Suprapubic skin (tissue), 4 donors: ENCODE measurements at places on chromosomes 4 and X. TPM values are rescaled to one million over a fixed set of nuclear protein-coding genes. Genes with fewer than 3 reads are reported as not detected.

RBM3 gene
- total RNA-seq: 167 TPM

SPOCK3 gene
- total RNA-seq: not detected

- H3K4me1 ChIP-seq: no peaks in the 10 kb centered on the region
- no peak for DNase-seq
- no peaks in the 10 kb centered on the region for H3K36me3 ChIP-seq
These were observed 37.9 kb upstream of the RAP2C start for GRCh38 chrX:132257116-132257515.

- H3K27ac ChIP-seq: no peak overlapping the region
- no peak for DNase-seq
- no peaks in the 10 kb centered on the region for H3K4me1 ChIP-seq
- no peak overlapping the region for H3K4me3 ChIP-seq
These were observed 20.9 kb upstream of the S100G start for GRCh38 chrX:16628946-16629595.

DNA sequence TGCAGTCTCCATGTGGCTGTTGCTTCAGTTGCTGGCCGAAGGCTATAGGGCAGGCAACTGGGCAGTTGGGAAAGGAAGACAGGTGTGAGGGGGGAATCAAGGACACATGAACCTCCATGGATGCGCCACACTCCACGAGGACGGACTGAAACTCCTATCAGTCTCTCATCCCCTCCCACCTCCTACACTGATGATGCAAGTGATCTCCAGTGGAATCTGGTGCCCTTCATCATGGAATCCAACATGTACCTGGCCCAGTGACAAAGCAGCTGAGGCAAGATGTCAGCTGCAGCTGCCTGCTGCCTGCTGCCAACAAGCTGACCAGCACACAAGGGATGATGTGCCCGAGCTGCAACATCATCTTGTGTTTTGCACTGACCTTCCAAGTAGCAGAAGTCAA is 26.0 kb upstream of the MGST2 start:
- H3K27me3 ChIP-seq: no peaks in the 10 kb centered on the region
- no peaks in the 10 kb centered on the region for H3K4me1 ChIP-seq
- H3K36me3 ChIP-seq: no peaks in the 10 kb centered on the region
- no peak for DNase-seq

- H3K4me3 ChIP-seq: no peak overlapping the region
- no peak for DNase-seq
- H3K4me1 ChIP-seq: no peaks in the 10 kb centered on the region
- H3K27me3 ChIP-seq: no peaks in the 10 kb centered on the region
- no peaks in the 10 kb centered on the region for H3K36me3 ChIP-seq
These were observed 24.9 kb upstream of the IQSEC2 start for GRCh38 chrX:53305996-53306937.

GRCh38 chr4:178808106-178808505 is 1365.9 kb upstream of the AGA start:
- no peak overlapping the region for H3K4me3 ChIP-seq
- DNase-seq: no peak
- H3K27ac ChIP-seq: no peak overlapping the region

XAGE5 gene
- total RNA-seq: not detected

SSX2B gene
- not detected for total RNA-seq

- DNase-seq: no peak
- H3K4me3 ChIP-seq: no peak overlapping the region
- no peaks in the 10 kb centered on the region for H3K4me1 ChIP-seq
- H3K27me3 ChIP-seq: no peaks in the 10 kb centered on the region
- no peak overlapping the region for H3K27ac ChIP-seq
These were observed 40.1 kb upstream of the UGT8 start for GRCh38 chr4:114558446-114559020.

GIMD1 gene
- not detected for total RNA-seq
